ENCODE measurements at places on chromosomes 11 and 22.

- no peak for DNase-seq
These were observed 5.4 kb downstream of the KREMEN1 start for GRCh38 chr22:29078036-29078868.

- no peak for DNase-seq
These were observed 2.1 kb downstream of the TNNI2 start for GRCh38 chr11:1840780-1841480.

GRCh38 chr22:22371031-22371541 is 126.5 kb downstream of the VPREB1 start:
- DNase-seq = no peak

GRCh38 chr11:114193730-114194679 is 102.2 kb upstream of the NNMT start:
- no peak for DNase-seq

DNA sequence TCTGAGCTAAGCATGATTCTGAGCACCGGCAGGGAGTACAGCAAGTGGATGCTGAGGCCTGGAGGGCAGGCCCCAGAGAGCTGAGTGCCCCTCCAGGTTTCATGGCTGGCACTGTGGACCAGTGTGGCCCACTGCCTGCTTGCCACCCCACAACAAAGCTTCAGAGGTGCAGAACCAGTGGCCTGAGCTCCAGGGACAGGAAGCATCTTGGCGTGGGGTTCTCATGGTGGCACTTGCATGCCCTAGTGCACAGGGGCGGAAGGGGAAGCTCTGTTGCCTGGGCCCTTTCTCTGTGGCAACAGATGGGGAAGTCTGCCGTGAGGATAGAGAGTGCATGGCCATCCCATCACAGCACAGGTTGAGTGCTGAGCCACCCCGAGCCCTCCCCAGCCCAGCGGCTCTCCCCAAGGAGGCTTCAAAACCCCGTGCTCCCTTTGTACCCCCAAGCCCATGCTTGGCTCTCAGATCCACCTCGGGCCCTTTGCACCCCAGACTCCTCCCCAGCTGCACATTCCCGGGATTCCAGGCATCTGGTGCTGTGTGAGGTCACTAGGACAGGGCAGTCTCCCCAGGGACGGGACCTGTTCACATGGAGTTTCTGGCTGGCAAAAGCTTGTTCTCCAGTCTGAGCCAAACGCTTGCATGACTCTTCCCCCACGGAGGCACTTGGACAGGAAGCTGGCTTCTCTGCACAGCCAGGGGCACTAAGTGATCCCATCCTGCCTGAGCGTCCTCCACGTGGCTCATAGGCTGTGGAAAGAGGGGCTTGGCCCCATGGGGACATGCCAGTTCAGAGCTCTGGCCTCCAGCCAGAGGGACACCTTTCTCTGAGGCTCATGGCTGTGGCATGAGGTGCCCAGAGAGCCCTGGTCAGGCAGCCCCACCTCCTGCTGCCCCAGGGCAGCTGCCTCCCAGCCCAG is 4.2 kb downstream of the SLC25A1 start:
- DNase-seq = no peak

DNA sequence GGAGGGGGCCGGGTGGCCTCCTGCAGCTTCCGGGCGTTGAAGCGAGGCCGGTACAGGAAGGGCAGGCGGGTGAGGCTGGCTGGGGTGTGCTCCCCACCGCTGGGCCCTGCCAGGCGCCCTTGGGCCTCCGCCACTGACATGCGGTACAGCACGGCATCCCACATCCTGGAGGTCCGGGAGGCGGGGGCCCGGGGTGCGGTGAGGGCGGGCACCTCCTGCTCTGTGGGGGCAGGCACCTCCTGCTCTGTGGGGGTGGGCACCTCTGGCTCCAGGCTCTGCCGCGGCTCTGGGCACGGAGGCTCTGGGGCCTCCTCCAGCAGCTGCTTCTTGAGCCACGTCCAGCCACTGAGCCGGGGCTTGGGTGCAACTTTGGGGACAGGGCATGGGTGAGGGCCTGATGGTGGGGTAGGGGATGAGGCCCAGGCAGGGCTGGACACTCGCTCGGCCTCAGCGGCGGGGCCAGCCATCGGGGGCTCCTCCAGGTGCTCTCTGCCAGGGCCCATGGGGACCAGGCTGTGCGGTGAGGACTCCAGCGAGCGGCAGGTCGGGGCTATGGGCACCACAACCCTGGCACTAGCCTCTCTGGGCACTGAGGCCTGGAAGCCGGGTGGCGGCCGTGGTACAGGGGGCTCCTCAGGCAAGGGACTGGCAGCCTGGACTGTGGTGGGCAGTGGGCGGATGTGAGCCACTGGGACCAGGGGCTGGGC is 2.3 kb downstream of the PRR33 start:
- peak; percentile 61 for DNase-seq
